Activated T-helper 2 cell treated with anti-CD3 and anti-CD28 coated beads, Interferon-gamma antibody, Interleukin-2, Interleukin-4, amounts not matched to agents 10 μg/mL and 5 μg/mL and 100 μg/mL, durations not matched to agents 14 hours and 24 hours and 36 hours (primary cell): ENCODE measurements at places on chromosomes 2 and 18. TPM values are rescaled to one million over a fixed set of nuclear protein-coding genes. Genes with fewer than 3 reads are reported as not detected.

The MTCL1 gene
- 0.34 and 0.50 TPM in 2 replicates for total RNA-seq

The KATNAL2 gene
- 0.23 and 0.37 TPM in 2 replicates for total RNA-seq

The EHBP1 gene
- 22.1 and 25.6 TPM in 2 replicates for total RNA-seq

- DNase-seq = no peak
Observed at GRCh38 chr2:72081451-72081850, 66.2 kb downstream of the CYP26B1 start.
